ENCODE measurements at places on chromosomes 12 and 14.

GRCh38 chr12:124368421-124369032, 73.6 kb downstream of the RFLNA start:
- DNase-seq = no peak

DNA sequence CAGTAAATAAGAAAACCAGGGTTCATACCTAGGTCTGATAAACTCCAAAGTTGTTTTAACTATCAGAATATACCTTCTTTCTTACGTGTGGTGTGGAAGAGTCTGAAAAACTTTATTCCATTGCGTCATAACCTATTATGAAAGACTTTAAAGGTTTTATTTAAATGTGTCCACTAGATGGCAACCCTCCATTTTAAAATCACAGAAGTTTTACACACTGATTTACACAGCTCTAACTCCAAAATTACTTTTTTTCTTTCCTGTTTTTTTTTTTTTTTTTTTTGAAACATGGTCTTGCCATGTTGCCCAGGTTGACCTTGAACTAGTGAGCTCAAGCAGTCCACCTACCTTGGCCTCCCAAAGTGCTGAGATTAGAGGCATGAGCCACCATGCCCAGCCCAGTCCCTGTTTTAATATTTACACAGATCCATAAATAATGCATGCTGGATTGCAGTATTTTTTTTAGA, 17.3 kb upstream of the TMPRSS12 start:
- no peak for DNase-seq

- no peak for DNase-seq
Measured at GRCh38 chr14:76872796-76873432, 46.7 kb downstream of the LRRC74A start.

DNA sequence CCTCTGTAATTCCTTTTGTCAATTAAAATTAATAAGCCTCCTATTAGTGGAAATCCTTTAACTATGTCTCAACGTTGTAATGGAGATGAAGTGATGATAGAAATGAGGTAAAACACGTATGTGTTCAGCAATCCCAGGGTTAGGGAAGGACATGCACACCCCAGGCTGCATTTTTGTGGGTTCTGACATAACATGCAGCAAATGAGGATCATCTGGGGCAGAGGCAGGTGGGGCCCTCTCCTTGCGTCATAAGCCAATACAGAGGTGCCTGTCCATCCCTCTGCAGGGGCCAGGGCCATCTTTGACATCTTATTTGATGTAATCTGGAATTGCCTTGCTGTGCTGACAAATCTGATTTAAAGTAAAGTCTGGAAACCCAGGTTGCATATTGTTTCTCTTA, 73.2 kb downstream of the MYRFL start:
- DNase-seq = no peak

GRCh38 chr12:117582135-117582784, 220.8 kb upstream of the NOS1 start:
- DNase-seq = no peak

DNA sequence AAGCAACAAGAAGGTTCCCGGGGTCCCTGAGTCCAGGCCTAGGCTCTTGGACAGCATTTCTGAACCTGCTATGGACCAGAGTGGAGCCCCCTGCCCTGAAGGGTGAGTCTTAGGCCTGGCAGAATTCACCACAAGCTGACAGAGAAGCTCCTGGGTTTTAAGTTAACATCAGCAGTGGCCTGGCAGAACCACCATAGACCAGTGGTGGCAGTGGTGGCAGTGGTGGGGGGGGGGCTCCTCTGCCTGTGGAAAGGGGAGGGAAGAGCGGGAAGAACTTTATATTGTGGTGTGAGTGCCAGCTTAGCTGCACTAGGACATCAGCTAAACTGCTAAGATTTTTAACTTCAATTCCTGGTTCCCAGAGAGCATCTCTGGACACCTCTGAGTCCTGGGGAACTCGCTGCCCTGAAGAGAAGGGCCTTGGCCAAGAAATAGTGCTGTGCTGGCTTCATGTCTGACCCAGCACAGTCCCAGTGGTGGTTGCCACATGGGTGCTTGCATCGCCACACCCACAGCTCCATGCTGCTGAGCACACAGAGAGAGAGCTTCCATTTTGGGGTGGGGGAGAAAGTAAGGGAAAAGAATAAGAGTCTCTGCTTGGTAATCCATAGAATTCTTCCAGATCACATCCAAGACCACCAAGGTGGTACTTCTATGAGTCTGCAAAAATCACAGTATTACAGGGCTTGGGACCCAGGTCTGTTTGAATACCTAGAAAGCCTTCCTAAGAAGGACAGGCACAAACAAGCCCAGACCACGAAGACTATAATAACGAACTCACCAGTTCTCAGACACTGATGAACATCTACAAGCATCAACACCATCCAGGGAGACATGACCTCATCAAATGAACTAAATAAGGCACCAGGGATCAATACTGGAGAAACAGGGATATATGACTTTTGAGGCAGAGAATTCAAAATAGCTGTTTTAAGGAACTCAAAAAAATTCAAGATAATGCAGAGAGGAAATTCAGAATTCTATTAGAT, 20.4 kb upstream of the RNF212B start:
- DNase-seq = no peak

- DNase-seq = no peak
Measured at GRCh38 chr14:23478109-23478759, 8.7 kb downstream of the NGDN start.

DNA sequence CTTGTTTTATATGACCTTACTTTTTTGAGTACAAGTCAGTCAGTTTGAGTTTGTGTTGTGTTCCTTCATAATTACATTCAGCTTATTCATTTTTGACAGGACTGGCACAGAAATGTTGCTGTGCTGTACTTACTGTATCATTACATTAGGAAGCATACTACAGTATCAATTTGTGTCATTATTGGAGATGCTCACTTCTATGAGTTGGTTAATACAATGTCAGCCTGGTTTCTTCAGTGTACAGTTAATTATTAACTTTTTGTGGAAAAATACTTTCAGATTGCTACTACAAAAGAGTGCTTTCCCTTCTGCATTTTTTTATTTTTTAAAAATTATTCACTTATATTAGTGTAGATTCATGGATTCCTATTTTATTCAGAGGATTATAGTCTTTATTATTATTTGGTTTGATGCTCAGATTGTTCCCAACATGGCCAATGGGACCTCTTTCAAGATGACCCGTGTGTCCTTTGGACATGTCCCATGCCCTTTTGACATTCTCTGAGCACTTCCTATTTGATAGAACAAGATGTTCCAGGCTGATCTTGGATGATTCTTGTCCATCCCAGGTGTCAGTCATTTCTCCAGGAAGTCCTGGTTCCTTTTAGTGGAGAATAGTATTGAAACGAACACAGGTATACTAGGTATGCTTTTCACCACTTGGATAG, 66.6 kb downstream of the MON2 start:
- no peak for DNase-seq

DNA sequence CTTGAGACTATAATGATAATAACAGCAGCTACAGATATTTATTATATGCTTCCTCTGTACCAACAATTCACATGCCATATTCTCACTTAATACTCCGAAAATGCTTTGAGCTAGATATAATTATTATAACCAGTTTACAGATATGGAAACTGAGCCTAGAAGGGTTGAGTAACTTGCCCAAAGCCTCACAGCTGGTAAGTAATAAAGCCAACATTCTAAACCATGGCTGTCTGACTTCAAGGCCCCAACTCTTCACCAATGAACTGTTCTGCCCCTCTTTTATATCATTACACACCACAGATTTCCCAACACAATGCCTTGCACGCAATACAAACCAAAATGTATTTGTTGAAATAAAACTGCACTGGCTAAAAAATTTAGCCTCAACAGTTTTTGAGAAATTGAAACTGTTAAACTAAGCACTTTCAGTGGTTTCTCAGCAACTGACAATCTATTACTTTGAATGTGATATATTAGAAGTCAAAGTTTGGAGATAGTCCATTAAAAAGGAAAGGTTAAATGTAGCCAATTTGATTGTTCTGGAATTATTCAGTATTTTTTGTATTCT, 222.5 kb upstream of the ARHGAP5 start:
- no peak for DNase-seq

GRCh38 chr12:99027461-99027860, 382.4 kb downstream of the APAF1 start:
- DNase-seq = no peak

DNA sequence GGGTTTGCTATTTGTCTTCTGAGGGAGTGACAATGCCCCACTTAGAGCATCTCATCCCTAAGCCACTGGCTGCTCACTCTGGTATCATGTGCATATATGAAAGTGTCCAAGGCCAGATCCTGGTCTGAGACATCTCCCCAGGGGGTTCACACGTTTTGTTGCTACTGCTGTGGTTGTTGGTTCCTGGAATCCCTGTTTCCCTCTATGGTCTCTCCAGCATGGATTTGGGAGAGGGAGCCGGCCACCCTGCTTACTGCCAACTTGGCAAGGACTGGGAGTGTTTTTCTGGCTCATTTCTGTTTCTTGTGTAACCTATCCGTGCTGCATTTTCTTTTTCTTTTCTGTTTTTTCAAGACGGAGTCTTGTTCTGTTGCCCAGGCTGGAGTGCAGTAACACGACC, 101.3 kb upstream of the MAX start:
- no peak for DNase-seq

DNA sequence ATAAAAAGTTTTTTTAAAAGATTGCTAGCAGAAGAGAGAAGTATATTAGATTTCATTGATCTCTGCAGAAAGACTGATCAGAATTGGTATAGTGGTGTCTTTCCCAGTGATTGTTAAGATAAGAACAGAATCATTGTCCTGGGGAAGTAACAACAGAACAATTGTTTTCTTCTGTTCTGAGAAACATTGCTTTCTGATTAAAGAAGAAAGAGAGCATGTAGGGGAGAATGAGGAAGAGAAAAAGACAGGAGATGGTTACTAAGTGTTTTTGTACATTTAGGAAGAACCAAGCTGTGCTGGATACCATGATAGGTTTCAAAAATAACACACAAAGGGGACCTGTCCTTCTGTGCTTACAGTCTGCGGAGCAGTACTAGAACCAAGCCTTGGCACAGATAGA, 5.0 kb downstream of the USP30 start:
- DNase-seq = no peak

DNA sequence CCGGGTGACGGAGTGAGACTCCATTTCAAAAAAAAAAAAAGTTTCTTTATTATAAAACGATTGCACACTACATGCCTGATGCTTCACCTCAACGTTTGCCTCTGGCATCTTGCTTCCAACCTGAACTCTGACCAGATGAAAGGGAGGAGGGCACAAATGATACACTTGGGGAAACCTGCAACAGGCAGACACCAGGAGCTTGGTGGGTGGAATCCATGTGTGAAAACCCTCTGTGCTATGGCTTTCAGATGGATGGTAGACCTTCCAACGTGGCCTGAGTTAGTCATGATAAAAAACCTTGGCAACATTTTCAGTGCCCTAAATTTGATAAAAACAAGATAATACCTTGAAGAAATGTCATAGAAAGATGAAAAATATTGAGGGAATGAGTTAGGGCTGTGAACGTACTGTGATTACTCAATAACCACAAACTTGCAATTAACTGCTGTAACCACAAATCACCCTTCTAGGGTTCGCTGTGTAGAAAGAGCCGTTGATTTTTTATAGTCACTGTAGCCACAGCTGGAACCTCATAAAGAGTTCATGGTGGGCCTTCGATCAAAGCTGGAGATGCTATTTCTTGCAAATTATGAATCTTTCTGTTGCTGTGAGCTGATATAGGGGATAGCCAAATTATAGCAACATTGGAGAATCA, 26.1 kb upstream of the GZMB start:
- DNase-seq = no peak

DNA sequence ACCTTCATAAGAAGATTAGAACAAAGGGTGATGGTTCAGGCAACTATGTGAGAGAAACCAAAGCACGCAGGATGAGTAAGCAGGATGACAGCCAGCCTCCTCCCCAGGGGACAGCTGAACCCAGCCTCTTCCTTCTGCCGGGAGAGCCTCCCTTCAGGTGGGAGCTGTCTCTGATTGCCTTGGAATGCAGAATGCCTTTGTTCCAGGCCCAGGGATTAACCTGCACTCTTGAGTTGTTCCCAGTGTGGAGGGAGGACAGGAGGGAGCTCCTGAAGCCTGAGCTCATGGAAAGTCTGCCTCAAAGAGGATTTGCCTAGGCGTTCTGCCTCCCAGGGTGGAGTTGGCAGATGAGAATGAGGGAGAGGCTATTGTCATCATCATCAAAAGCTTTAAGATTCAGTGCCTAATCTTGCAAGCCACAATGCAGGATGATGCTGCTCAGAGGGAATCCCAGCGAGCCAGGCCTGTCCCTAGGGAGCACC, 3.6 kb upstream of the KRT6A start:
- DNase-seq = no peak

DNA sequence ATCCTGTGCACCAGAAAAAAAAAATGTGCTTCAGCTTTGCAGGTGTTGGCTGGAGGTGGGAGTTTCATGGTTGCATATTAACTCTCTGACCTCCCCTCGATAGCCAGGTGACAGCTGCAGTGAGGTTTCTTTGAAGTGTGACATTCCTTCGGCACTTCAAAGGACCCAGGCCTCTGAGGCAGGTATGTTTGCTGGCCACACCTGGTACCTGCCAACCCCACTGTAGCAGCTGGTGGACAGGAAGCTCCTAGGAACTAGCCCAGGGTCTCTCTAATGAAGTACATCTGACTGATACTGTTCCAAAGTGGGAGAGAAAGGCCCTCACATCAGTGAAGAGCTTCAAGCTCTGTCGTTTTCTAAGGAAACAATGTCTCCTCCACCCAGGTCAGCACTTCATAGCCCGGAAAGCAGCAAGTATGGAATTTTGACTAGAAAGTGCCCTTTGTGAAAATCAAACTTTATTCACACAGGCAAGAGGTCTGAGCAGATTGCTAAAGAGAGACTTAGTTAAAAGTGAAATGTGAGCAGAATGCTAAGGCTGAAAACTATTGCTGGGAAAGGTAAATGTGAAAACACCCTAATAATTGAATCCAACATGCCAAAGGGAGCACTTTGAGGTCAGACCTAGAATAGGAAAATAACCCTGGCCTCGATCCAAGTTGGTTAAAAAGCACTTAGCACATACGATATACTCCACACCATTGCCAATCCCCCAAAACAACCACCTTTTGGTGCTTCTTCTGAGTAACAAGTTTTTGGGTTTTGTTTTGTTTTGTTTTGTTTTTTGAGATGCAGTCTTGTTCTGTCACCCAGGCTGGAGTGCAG, 71.3 kb downstream of the PHLDA1 start:
- no peak for DNase-seq

DNA sequence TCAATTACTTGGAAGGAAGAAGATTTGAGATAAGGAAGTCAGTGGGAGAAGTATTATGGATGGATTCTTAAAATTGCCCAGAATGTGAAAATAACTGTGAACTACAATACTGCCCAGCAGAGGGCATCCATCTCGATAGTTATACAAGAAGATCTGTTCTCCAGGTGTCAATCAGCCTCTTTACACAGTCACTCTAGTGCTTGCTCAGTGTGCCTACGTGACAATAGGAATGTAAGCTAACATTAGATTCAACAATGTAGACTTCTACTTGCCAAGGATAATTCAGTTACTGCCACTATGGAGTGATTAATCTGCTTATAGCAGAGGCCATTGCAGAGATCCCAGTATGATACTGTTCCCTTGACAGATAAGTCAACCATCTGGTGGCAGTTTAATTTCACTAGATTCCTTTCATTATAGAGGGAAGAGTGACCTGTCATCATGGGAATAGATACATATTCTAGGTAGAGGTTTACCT, 10.6 kb upstream of the MAP4K5 start:
- DNase-seq = no peak

GRCh38 chr14:72567226-72567625, 326.7 kb downstream of the DPF3 start:
- DNase-seq = no peak
